ENCODE measurements at places on chromosomes 7 and 10.

- DNase-seq = no peak
These were observed 253.6 kb downstream of the STK31 start for GRCh38 chr7:23963461-23964165.

DNA sequence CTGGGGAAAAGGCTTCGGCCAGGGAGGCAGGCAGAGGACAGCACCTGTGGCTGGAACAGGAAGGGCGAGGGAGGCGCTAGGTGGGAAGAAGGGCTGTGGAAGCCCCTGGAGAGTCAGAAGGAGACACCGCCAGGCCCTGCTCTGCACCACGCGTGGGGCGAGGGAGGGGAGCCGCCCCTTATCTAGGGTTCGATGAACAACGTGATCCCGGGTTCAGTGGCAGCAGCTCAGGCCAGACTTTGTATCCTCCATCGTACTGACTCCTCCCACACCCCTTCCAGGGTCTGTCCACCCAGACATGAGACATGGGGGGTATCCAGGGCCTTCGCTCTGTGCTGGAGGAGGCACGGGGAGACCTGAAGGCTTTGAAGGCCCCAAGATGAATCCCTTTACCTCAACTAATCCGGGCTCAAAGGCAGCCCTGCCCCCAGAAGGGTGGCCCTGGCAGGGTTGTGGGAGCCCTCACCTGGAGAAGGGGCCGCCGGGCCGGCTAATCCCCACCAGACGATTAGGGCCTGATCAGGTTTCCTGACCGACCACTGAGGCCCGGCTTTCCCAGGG, 110.8 kb downstream of the PDGFA start:
- DNase-seq = no peak

GRCh38 chr7:129010075-129010474, 44.8 kb downstream of the TNPO3 start:
- DNase-seq = no peak

DNA sequence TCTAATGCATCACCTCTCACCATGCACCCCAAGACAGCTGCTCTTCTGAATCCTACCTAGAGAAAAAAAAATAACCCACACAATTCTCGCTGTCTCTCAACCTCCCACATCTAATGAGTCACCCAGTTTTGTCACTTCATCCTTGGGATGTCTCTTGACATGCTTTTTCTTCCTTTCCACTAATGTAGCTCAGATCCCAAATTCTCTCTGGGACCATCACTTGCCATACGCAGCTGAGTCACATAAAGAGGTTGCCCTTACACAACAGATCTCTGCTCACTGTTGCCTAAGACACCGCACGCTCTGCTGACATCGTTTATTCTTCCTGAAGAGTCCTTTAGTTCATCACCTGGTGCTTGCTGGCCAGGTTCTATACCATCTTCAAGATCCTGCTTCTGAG, 606.0 kb upstream of the GALNT17 start:
- DNase-seq = no peak

- DNase-seq = no peak
These were observed 590.8 kb upstream of the FZD8 start for GRCh38 chr10:36232935-36233334.

DNA sequence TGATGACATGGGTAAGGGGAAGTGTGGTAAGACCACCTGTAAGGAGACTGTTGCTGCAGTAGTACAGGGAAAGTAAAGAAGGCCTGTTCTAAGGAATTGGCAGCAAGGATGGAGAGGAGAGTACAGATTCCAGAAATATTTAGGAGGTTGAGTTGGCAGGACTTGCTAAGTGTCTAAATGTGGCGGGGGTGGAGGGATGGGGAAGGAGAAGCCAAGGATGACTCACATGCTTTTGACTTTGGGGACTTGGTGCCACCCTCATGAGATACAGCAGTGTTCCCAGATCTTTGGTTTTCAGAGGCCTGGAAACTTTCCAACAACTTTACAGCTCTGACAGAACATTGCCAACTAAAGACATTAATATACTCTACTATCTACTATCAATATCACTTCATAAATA, 45.4 kb downstream of the CDK6 start:
- DNase-seq = no peak

GRCh38 chr7:139494835-139495579, 11.5 kb upstream of the KLRG2 start:
- DNase-seq = no peak

DNA sequence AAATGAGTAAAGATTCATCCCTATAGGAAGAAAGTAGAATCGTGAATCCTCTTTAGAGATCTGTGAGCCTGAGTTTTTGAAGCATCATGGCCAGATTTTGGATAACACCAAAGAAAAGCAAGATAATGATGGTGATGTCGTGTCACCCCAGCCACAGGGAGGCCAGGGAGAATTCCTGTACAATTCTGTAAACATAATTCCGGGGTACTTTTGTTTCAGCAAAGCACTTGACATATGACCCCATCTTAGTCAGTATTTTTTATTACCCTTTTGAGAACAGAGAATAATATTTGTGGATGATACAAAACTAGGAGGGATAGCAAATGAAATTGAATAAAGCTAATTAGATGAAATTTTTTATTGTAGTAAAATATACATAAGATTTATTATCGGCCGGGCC, 33.8 kb downstream of the NACAD start:
- DNase-seq = no peak

DNA sequence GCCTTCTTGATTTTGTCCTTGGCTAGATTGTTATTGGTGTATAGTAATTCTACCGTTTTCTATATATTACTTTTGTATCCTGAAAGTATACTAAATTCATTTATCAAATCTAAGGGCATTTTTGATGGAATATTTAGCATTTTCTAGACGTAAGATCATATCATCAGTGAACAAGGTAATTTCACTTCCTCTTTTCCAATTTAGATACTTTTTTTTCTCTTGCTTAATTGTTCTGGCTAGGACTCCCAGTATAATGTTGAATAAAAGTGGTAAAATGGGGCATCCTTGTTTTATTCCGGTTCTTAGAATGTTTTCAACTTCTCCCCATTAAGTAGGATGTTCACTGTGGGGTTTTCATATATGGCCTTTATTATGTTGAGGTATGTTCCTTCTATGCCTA, 260.7 kb downstream of the POLR1F start:
- no peak for DNase-seq

DNA sequence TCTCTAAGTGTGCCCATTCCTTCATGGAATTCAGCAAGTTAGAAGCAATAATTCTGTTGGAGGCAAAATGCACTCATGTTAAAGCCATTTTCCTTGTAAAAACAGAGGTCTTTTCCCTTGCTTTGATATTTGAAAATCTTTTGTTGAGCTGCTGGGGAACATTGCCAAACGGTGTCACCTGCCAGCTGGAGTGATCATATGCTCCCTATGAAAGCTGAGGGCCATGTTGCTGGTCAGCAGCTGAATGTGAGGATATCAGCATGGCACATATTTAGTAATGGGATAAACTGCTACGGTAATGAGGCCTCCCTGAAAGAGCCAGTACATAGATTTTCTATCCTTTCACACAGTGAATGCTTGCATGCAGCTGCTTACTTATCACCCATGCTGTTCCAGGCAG, 224.3 kb downstream of the THSD7A start:
- DNase-seq = peak; percentile 70

- DNase-seq = no peak
These were observed 1.1 kb upstream of the VIM start for GRCh38 chr10:17226891-17227303.

DNA sequence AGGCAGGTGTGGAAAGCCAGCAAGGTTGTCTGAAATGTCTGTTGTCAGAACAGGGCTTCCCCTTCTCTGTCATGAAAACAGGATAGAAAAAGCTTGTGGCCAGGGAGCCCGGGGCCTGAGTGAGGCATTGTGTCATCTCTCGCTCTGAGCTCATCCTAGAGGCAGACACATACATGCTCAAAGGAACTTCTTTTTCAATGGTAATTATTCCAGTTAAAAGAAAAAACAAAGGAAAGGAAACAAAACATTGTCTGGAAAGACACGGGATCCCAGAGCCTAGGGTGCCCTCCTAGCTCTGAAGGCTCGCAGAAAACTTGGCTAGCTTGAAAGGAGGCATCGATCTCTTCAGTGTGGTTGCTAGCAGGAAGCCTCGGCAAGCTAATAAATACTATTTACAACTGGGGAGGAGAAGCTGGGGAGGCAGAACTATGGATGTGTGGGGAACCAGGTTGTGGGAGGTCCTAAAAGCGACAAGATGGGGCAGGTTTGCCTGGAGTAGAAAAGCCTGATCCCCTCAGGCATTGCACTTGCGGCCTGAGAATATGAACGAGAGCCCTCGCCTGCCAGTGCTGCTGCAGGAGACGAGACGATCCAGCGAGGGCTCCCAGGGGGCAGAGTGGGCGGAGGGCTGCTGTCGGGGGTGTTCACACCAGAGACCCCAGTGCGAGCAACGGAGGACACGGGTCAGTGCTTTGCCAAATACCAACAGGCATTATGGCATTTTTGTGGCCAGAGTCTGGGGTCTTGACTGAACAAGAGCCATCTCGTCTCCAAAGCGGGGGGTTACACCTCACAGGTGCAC, 32.8 kb upstream of the DGKI start:
- no peak for DNase-seq

DNA sequence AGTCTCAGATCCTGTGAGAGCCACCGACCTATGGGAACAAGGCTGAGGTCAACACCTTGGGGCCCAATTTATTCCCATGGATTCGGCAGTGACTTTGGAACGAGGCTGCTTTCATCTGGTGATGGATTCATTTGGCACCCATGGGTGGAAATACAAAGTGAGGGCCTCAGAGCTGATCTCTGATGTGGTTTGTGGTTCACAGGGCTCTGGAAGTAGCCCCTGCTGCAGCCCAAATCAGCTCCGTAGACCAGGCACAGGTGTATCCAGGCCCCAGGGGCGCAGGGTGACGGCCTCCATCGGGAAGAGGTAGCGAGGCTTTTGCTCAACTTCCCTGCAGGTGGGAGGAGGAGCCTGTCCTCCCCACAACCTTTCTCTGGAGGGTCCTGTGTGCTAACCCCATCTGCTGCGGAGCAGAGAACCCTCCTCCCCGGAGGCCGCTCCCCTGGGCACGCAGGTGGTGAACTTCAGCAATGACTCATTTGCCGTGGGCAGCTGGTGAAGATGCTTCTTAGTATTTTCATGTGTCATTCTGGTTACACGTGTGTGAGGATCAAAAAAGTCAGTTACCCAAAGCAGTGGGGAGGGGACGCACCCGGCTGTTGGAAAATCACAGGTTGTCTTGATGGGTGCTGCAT, 7.5 kb upstream of the JAKMIP3 start:
- no peak for DNase-seq
